ENCODE measurements at places on chromosomes 16 and 17.

GRCh38 chr16:55036371-55036821 lies 105.7 kb downstream of the IRX5 start:
- no peak for DNase-seq

DNA sequence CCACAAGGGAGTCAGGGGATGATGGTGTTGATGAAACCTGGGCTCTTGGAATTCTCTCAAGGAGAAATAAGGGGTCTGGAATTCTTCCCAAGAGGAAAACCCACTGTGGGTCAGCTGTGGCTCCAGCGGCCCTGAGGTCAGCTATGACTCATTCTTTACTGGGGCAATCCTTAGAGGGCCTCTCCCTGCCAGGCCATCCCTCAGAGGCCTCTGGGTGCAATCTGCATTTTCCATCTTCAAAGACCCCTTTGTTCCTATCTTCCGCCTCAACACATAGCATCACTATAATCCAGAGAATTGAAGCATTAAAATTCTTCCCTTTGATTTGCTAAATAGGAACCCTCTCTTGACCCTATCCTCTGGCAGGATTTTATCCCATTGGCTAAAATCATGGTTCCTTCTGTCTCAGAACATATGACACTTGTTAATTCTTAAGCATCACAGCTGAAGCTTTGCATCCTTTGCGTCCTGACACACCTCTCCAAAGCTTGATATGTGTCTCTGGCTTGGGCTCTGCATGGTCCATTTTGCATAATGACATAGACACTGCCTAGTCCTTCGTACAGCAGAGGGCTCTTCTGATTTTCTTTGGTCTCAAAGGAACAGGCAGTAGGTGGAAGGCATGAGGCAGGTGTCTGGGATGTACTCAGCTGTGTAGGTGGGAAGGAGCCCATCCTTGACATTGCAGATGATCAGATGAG lies 4.4 kb upstream of the KRT37 start:
- DNase-seq, result no peak

DNA sequence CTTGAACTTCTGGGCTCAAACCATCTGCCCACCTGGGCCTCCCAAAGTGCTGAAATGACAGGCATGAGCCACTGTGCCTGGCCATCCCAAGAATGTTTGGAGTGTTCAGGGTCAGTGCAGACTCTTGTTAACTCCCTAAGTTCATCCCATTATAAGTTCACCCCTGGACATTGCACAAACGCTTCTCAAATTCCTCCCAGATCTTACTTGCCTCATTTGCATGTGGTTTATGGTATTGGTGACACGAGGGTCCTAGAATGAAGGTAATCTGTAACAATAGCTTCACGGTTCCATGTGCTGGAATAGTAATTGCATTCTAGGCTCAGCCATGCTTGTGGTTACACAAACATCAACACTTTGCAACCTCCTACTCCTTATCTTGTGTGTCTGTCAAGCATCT lies 5.0 kb upstream of the CCDC42 start:
- DNase-seq, result no peak

- no peak for DNase-seq
Observed at GRCh38 chr17:51891936-51892335, 266.6 kb downstream of the CA10 start.

- DNase-seq, result no peak
Observed at GRCh38 chr17:78044280-78044835, 84.2 kb downstream of the TMC6 start.

- DNase-seq, result peak; percentile 77
Observed at GRCh38 chr17:67374329-67375053, 2.6 kb upstream of the PITPNC1 start.

GRCh38 chr17:76585033-76585648 lies 519 bp downstream of the ST6GALNAC2 start:
- DNase-seq, result no peak

DNA sequence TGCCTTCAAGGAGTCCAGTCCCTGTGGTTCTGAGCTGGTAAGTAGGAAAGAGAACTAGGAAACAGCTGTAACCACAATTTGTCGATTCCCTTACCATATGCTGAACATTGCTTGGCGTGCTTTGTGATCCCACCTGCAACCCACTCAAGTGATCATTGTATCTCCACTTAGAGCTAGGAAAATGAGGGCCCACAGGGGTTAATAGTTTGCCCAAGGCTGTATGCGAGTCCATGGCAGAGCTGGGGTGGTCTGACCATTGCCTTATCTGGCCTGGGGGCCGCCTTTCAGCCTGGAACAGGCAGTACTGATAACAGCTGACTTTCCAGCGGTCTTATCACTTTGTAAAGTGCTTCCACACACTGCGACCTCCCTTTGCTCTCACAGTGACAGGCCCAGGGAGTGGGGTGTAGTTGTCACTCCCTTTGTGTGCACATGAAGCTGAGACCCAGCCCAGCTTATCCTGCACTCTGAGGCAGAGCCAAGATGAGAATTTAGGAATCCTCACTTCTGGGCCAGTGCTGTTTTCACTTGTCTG lies 9.8 kb downstream of the MYL4 start:
- DNase-seq, result no peak

GRCh38 chr16:1343428-1344242 lies 8.0 kb downstream of the TSR3 start:
- DNase-seq, result no peak

GRCh38 chr17:41037853-41038350 lies 3.2 kb upstream of the KRTAP1-3 start:
- DNase-seq, result no peak

GRCh38 chr16:12881182-12881581 lies 20.2 kb upstream of the SHISA9 start:
- no peak for DNase-seq

DNA sequence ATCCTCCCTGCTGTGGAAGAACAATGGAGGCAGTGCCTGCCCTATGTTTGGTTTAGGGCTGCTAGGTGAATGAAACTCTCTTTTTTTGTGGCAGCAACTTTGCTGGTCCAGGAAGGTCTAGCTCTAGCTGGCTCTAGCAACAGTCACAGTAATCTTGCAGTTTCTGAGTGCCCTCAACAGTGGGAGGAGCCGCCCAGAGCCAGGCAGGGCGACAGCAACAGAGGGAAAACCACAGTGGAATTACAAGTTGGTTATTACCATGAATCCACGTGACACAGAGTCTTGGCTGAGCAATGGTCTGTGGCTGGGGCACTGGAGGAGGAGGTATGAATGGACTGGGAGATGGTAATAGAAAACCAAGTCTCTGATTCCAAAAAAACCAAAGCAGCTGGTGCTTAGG lies 10.3 kb downstream of the HSPB9 start:
- DNase-seq, result no peak

- no peak for DNase-seq
Observed at GRCh38 chr16:2432286-2432685, 3.0 kb downstream of the CCNF start.

GRCh38 chr16:66873685-66874055 lies 6.6 kb upstream of the PDP2 start:
- DNase-seq, result no peak

- no peak for DNase-seq
Observed at GRCh38 chr17:76753061-76753961, 15.4 kb downstream of the MFSD11 start.

DNA sequence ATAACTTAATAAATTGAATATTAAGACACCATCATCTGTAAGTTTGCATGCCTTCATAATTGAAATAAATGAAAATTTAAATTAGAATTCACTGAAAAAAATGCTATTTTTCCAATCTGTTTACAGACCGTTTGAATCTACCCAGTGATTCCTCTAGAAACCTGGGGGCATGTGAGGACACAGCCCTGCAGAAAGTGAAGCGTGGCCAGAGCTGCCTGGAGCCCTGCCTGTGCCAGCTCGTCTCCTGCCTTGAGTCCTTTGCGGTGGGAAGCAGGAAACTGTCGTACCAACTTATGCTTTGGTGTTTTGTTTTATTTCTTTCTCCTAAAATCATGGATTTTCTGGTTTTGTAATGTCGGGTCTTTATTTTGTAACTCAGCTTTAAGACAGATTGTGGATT lies 67.8 kb upstream of the FA2H start:
- no peak for DNase-seq

GRCh38 chr16:50245417-50246298 lies 20.7 kb upstream of the ADCY7 start:
- DNase-seq, result no peak

DNA sequence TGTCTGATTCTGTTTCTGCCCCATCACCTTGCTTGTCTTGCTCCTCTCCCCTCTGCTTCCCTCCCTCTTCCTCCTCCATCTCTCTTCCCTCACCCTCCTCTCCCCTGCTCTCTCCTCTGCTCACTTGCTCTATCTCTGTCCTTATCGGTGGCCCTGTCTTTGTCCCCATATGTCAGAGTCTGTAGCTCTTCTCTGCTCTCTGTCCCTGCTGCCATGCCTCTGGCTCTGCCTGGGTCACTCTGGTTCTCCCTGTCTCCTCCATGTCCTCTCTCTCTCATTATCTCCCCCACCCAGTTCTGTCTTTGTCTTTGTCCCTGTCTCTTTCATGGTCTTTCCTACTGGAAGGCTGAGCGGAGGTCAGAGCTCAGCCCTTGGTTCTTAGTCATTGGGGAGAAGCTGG lies 169.1 kb upstream of the NLRP1 start:
- no peak for DNase-seq

GRCh38 chr17:2980904-2981246 lies 82.5 kb downstream of the OR1D5 start:
- no peak for DNase-seq

DNA sequence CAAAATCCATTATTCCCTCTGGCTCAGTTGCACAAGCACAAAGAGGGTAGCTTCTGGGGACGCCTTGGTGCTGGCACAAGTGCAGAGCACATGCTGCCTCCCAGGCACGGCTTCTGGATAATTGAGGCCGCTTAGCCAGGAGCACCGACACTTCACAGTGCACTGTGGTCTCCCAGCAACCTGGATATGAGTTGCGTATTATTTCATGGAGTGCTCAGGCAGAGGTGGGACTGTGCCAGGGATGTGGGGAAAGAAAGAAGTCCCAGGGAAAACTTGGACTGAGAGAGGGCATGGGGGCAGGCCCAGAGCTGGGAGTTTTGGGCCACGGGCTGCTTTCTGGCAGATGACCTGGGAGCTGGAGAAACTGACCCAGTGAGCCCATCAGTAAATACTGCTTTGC lies 37.5 kb downstream of the MPRIP start:
- no peak for DNase-seq

- no peak for DNase-seq
Observed at GRCh38 chr17:10224582-10225195, 26.3 kb upstream of the GAS7 start.

DNA sequence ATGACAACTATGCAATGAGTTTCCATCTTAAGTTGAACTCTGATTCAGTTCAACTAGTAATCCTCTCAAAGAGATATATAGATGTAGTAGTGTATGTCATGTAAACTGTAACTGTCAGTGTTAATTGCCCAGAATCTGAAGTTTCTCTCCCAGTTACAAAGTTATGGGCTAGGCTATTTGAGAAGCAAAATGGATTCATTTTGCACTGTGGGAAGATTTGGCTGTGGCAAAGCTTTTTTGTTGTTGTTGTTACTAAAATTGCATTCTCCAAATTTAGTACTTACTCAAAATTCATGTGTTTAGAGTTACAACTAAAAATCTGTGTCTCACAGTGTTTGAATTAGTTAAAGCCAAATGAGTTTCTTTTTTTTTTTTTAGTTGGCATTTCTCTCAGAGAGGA lies 219.0 kb downstream of the KCNJ2 start:
- DNase-seq, result no peak

- no peak for DNase-seq
Observed at GRCh38 chr16:78574571-78574970, 475.1 kb downstream of the WWOX start.

DNA sequence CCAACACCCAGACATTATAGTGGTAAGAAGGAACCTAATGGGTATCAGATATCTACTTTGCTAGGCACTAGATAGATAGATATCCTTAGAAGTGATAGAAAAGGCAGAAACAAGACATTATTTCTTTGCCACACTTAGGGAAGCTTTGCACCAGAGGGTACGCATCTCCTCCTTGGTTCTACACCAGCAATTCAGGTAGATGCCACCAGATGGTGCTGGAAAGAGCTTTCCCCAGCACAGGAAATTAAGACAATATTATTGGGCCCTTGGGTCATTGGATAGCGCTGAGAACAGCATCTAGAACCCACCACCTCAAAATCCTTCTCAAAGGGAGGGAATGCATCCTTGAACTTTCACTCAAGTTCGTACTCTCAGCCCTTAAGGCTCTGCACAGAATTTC lies 173.8 kb upstream of the CCL2 start:
- DNase-seq, result no peak

GRCh38 chr16:14510939-14511799 lies 118.9 kb downstream of the PARN start:
- DNase-seq, result no peak

- DNase-seq, result no peak
Observed at GRCh38 chr16:54957403-54958166, 26.9 kb downstream of the IRX5 start.

DNA sequence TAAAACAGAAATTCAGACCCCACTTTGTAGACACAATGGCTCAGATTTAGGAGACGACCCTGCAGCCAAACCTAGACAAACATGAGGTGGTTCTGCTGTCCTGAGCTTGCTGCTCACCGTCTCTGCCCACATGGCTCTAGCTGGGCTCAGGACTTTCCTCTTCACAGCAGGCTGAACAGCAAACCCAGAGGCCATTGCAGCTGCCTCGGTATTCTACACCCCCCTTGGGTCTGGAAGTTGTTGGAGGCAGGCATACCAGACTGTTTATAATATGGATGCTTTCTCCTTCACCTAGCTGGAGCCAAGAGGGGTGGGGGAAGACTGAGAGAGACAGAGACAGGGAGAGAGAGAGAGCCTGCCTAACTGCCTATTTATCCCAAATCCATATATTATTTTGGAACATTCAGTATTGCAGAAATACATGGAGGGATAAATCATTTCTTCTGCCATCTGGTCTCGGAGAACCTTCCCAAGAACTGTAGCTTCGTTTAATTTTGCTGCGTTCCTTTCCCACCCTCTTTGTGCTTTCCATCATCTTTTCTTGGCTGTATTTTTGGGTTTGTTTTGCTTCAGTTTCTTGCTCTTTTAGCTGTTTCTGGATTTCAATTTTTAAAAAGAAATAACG lies 628.2 kb upstream of the RBFOX1 start:
- no peak for DNase-seq

DNA sequence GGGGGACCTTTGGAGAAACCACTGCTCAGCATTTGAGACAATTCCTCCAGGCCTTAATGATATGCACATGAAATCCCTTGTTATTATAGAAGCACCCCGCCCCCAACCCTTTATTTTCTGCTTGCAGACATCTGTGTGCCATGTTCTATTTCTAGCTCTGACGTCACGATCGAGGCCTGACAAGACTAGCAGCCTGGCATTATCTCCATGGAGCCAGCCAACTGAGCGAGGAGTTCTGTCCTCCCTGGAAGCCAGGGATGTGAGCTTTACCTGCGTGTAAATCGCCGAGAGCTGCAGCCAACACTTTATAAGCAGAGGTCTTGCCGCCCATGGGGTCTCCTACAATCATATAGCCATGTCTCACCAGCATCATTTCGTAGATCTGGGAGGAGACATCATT lies 116.9 kb downstream of the DNAH3 start:
- DNase-seq, result no peak

All from activated naive CD4-positive, alpha-beta T cell (primary cell).